Stimulated activated naive B cell treated with anti-CD40 and anti-IgM and Interleukin-4, amounts not matched to agents 10 μg/mL and 1 μg/mL and 100 μg/mL, for 72 hours (primary cell): ENCODE measurements at places on chromosomes 1 and 21.

- DNase-seq, result no peak
These were observed 45.1 kb downstream of the MT1HL1 start for GRCh38 chr1:236959112-236959511.

DNA sequence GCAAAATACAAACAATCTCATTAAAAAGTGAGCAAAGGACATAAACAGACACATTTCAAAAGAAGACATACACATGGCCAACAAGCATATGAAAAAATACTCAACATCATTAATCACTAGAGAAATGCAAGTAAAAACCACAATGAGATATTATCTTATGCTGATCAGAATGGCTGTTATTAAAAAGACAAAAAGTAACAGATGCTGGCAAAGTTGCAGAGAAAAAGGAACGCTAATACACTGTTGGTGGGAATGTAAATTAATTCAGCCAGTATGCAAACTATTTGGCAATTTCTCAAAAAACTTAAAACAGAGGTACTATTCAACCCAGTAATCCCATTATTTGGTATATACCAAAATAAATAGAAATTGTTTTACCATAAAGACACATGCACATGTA, 32.2 kb upstream of the TNFSF18 start:
- no peak for DNase-seq

GRCh38 chr1:41890825-41891198, 27.9 kb downstream of the HIVEP3 start:
- DNase-seq, result no peak

GRCh38 chr1:247198781-247199180, 27.0 kb upstream of the ZNF124 start:
- DNase-seq, result no peak

DNA sequence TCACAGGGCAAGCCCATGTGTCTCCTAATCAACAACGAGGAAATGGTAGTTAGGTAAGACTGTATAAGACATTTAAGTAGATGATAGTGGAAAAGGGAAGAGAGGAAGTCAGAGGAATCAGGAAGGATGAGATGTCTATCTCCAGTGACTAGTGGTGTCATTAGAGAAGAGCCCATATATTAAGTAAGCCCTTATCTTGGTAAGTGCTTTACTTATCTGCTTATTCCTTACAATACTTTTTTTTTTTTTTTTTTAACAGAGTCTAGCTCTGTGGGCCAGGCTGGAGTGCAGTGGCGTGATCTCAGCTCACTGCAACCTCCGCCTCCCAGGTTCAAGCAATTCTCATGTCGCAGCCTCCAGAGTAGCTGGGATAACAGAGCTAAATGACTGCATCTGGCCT, 29.5 kb downstream of the RNF11 start:
- no peak for DNase-seq

DNA sequence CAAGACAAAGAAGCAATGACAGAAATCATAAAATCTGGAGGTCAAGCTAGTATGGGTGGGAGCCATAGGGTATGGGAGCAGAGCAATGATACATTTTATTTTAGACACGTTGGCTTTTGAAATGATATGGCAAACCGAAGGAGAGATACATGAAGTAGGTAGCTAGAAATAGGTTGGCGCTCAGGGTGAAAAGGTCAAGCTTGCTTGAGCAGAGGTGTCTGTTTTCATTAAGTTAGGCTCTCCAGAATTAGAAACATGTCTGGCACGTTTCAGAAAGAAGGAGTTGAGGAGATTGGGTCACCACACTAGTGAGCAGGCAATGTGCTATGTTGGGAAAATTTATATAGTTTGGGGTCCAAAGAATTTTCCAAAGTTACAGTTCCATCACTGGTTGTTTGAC, 151.4 kb downstream of the AMY1C start:
- no peak for DNase-seq

DNA sequence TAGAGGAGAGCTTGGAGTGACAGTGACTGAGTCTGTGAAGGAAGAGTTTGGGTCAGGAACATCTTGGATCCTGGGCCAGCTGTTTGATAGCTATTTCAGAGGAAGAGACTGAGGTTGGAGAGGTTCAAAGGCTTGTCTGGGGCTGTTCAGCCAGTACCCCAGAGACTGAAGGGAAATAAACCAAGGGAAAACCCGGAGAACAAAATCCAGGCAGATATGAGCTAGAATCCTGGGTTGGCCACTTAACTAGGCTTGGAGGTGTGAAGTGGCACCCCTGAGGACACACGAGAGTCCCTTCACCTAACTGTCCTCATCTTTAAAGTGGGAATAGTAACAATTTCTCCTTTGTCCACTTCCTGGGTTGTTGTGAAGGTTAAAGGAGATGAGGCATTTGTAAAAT, 23.1 kb upstream of the EPB41 start:
- DNase-seq, result no peak

DNA sequence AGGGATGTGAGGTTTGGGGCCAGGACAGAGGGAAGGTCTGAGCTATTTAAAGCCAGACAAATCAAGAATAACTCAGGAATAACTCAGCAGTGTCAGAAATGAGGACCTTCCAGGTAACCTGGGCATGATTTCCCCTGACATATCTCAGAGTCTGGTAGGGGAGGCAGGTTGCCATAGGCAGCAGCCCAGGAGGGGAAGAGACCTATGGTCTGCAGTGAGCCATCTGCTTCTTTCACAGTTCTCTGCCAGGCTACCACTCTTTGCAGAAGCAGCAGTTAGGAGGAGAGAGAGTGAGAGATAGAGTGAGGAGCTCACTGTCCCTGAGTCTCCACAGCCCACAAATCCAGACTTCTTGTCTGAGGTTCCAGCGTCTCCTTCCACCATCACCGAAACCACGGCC, 6.3 kb upstream of the VSIG8 start:
- no peak for DNase-seq

DNA sequence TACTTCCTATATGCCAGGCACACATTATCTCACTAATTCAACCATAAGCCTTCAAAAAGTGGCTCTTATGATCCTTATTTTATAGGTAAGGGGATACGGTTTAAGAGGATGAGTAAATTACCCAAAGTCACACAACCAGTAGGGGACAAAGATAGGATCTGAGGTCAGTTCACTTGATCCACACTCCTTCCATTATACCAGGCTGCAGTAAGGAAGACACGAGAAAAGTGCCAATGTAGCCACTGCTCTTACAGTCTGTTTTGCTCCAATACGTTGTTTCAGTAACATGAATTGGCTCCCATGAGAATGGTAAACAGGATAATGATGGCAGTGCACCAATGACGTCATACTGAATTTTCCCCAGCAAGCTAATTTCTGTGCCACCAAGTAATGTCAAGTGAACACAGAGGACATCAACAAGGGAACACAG, 15.4 kb upstream of the GUCA2A start:
- DNase-seq, result no peak

- DNase-seq, result no peak
These were observed 146.8 kb downstream of the PAPPA2 start for GRCh38 chr1:176609556-176610408.

GRCh38 chr21:18529254-18529653, 125.7 kb upstream of the TMPRSS15 start:
- no peak for DNase-seq
